Stimulated activated CD8-positive, alpha-beta memory T cell treated with anti-CD3 and anti-CD28 coated beads, Interleukin-7, amount 100 ng/mL, for 1 hour (primary cell): ENCODE measurements at places on chromosomes 4 and X.

DNA sequence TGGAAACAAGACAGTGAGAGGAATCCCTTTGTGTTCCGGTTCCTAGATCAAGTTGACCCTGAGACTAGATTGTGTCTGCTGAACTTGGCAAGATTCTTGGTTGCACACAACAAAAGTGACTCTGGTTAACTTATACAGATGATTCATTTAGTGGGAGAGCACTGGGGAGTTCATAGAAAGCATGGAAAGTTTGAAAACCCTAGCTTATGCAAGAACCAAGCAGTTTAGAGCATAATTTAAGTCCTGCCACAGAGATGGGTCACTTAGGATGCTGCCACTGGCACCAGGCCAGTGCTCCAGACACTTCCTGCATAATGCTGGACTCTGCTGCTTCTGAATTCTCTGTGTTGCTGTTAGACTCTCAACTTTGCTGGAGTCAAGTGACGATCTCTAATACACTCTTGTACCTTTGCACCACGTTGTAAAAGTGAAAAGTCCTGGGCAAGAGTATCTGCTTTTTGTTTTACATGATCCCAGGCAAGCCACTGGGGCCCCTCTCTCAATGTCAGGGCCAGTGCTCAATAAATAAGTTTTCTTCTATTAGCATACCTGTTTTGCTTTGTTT, 12.7 kb upstream of the DCUN1D4 start:
- no peak for DNase-seq

DNA sequence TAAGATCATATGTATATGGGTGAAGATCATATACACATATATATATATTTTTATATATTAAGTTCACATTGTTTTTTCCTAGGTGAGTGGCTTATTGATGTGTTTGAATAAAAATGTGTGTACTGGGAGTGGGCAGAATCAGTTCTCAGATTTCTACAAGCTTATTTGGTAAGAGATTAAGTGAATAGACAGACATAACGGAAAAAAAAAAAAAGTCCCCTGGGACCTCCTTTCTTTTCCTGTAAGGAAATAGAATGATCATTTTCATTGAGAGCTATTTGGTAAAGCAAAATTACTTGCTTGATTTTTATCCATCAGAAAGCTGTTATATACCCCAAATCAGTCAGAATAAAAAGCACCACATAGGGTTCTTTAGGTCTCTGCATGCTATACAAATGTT, 597.7 kb downstream of the PCDH18 start:
- no peak for DNase-seq

GRCh38 chrX:19887911-19888879, 795 bp upstream of the SH3KBP1 start:
- DNase-seq: no peak

DNA sequence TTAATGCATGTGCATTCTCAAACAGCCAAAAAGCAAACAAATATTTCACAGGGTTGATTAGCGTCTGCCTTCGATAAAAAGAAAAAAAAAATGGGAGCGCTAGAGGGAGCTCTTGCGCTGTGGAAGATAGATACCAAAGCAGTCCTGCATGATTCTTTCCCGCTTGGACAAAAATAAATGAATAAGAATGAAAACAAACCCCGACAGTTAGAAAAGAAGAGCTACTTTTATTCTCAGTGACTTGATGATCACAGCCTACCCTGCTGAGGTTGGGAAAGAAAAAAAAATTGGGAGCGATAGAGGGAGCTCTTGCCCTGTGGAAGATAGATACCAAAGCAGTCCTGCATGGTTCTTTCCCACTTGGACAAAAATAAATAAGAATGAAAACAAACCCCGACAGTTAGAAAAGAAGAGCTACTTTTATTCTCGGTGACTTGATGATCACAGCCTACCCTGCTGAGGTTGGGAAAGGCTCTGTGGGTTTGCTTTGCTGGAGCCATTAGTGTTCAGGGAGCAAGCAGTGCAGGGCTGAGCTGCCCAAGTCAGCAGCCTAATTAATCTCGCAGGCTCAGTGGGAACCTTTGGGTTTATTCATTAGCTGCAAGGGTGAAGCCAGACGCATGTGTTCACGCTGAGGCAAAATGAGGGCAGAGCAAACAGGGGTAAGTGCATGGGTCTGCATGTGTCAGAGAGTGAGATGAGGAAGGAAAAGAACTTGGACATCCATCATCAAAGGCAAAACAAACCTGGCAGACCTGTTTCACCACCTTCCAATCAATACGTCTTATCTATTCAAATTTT, 249.3 kb upstream of the PRKX start:
- no peak for DNase-seq

- DNase-seq: no peak
These were observed 477.4 kb downstream of the ACTRT1 start for GRCh38 chrX:127574829-127575228.

- no peak for DNase-seq
These were observed 61.7 kb upstream of the CAMK2D start for GRCh38 chr4:113823291-113823659.

GRCh38 chr4:149638073-149638472, 177.6 kb downstream of the IQCM start:
- no peak for DNase-seq

GRCh38 chrX:110421500-110422455, 63.1 kb downstream of the RTL9 start:
- DNase-seq: no peak

- no peak for DNase-seq
These were observed 16.5 kb downstream of the SH3KBP1 start for GRCh38 chrX:19870710-19871490.

GRCh38 chrX:24204958-24205357, 55.4 kb downstream of the ZFX start:
- DNase-seq: no peak

- DNase-seq: no peak
These were observed 11.9 kb upstream of the ADH7 start for GRCh38 chr4:99447079-99447478.

DNA sequence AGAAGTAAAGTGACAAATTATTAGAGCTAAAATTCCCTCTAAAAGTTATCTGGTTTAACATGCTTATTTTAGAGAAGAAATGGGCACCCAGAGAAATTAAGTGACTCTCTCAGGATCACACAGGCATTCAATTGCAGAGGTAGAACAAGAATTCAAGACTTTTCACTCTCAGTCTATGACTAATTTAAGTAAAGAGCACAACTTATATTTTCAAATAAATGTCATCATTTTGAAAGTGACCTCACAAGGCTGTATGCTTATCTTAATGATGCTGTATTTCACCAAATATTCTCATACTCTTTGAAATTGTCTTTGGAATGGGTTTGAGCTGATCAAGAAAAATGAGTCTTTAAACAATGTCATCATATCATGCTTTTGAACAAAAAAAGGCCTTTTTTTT, 15.3 kb downstream of the GPR174 start:
- no peak for DNase-seq

DNA sequence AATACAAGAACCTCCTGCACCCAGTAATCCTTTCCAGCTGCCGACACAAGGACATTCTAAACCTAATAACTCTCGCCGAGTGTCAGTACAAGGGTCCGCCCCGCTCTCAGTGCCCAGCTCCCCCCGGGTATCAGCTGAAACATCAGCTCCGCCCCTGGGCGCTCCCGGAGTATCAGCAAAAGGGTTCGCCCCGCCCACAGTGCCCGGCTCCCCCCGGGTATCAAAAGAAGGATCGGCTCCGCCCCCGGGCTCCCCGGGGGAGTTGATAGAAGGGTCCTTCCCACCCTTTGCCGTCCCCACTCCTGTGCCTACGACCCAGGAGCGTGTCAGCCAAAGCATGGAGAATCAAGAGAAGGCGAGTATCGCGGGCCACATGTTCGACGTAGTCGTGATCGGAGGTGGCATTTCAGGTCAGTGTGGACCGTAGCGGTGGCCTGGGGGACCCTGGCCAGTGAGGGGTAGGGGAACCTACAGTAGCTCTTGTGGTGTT, at the start of gene MAOA:
TSS of gene MAOA (plus strand) at position 295 of the 490 bp plus-strand sequence. CDS start at position 338, 43 bp downstream.
- DNase-seq: peak; percentile 8

GRCh38 chrX:71098302-71098701, 2.7 kb downstream of the FOXO4 start:
- DNase-seq: peak; percentile 38

DNA sequence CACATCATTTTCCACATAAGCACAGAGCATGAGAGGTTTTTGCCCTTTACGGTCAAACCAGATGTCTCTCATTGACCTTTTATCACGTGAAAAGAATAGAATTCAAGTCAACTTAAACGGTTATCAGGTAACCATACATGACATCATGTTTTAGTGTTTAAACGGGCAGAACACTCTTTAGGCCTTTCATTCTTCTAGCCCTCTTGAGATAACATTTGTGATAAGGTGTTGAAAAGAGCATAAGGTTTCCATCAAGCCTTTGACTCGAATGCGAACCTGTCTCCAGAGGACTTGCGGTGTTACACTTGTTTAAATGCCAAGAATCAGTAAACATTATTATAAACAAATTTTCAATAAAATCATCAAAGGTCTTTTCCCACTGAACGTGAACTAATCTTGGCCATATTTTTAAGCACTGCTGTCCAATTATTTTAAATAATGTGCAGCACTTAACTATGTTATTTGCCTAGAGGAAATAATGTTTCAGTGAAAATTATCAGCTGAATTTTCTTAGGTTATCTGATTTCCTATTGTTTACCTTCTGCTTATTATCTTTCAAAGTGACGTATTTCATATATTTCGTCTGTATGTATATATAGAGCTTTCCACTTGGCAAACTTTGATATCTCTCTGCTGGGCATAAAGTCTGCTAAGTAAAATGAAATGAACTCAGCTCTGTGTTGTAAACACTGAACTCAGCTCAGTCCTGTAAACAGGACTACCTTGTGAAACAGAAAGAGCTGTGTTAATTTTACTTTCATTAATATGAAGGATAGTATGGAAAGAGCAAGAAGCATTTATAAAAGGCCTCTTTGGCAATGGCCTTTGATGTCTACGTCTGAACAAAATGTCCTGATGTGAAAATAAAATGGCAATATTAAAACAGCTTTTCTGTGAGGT, 33.3 kb downstream of the TENM3 start:
- DNase-seq: no peak

DNA sequence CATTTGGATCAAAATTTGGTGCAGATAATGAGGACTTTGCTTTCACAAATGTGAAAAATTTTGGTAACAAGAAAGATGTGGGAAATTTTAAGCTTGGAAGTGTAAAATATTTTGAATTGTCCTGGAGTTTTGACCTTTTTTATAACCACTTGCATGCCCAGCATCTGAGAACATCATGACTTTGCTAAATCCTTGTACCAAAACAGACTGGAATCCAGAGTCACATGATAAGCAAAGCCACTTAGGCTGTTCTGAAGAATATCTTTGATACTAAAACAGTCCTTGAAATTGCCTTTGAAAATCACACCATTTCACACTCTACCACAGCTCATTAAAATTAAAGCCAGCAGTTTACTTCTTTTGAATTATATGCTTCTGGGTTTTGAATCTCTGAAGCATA, 2.5 kb upstream of the PPM1K start:
- no peak for DNase-seq

DNA sequence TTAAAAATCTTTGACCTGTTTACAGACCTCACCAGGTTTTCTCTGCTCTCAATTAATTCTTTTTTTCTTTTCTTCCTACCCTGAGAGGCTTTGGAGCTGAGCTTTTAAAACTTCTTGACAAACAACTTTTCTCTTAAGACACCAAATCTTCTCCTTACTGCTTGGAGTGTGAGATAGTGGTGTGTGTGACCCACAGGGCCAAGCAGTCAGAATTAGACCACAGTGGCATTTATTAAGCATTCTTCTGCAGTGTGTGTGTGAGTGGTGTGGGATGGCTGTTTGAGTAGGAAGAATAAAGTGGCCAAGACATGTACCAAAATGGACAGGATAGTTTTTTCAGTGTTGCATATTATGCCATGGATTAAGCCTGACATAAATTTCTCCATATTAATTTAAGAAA, 665.1 kb downstream of the RAPGEF2 start:
- no peak for DNase-seq

- no peak for DNase-seq
These were observed 258.6 kb downstream of the FAT4 start for GRCh38 chr4:125573368-125573767.

DNA sequence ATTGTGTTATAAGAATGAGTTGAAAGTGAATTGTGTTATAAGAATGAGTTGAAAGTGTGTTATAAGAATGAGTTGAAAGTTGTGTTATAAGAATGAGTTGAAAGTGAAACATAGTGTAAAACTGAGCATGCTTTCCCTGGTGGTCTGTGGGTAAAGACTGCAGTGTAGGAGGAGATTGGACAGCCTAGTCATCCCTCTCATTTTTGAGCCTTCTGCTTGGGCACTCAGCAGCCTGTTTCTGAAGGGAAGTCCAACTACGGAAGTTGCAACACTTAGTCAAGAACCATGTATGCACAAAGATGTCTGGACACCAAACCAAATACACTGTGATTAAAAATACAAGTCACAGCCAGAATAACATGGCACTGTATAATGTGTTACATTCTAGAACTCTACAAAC, 72.6 kb downstream of the ANK2 start:
- no peak for DNase-seq

- DNase-seq: no peak
These were observed 18.1 kb upstream of the ATOH1 start for GRCh38 chr4:93810340-93810992.

DNA sequence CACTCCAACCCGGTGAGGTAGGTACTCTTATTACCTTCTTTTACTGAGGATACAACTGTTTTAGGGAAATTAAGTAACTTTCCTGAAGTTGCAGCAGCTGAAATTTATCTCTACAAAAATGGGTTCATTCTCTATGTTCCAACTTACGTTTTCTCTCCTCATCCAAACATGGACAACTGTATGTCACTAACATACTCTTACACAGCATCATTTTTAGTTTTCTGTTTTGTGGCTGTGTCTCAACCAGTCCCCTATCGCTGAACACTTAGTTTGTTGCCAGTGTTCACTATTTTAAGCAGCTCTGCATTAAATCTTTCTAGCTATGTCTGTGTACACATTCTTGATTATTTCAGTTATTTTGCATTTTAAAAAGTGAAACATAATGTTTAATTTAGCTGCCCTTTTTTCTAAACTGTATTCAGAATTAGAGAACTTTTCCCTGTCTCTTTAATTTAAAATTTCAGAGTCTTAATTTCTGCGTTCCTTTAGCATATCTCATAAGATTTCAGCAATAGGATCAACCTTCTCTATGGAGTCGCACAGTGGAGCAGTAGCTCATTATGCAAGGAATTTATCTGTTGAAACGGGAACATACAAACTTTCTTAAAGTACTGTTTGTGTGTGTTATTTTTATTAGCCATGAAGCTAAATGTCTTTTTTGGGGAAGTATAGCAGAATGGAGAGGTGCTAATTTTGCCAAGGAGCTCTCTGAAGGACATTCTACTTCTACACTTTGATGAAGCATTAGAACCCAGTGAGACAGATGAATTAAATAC, 3.8 kb downstream of the SGMS2 start:
- DNase-seq: no peak

DNA sequence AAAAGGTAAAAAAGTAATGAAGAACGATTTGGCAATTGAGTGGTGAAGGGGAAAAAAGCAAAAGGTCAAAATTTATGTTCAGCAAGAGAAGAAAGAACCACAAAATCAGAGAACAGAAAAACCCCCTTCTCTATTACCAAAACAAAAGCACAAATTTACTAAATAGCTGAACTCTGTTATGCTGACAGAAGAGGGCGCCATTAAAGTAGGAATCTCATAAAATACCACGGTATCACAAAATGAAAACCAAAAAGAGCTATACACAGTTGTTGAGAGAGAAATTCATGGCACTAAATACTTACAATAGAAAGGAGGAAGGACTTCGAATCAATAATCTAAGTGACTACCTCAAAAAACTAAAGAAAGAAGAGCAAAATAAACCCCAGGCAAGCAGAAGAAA, 69.6 kb upstream of the CXorf66 start:
- DNase-seq: no peak

- no peak for DNase-seq
These were observed 320.6 kb downstream of the ARHGAP10 start for GRCh38 chr4:148052448-148052847.
